ENCODE measurements at places on chromosomes 7 and 10.

DNA sequence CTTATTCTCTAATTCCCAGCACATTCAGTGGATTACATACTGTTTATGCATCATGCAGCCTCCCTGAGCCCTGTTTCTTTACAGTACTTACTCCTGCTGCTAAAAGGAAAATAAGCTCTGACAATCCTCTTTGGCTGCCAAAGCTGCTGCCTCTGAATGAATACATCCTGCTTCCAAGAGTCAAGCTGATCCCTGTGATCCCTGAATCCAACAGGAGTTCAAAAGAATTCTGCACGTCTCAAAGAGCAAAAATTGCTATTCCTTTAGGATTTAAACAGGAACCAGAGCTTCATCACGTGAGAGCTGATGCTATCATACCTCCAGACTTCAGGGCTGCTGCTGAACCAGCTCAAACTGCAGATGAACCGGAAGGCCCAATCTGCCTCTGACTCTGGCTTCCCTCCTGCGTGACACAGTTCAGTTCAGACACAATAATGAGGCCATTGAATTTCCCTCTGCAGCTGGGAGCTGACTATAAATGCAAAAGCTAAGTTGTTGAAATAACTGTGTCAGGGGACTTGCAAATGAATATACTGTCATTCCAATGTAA lies 851.0 kb upstream of the PHF14 start:
- DNase-seq: no peak

DNA sequence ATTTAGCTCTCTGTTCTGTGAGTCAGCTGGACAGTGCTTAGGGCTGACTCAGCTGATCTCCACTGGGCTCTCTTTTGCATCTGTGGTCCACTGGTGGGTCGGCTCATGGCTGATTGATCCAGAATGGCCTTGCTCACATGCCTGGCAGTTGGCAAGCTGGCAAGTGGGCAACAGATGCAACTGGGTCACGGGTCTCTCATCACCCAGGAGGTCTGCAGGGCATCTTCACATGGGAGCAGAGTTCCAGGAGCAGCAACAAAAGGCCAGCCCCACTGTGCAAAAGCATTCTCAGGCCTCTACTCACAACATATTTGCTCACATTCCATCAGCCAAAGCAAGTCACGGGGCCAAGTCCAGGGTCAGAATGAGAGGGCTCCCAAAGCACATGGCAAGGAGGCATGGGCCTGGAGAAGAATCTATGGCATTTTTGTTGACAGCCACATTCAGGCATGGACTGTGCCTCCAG lies 98.8 kb downstream of the OAT start:
- DNase-seq: no peak

- no peak for DNase-seq
Observed at GRCh38 chr10:48940372-48940771, 732 bp upstream of the LRRC18 start.

GRCh38 chr7:1669954-1670893 lies at the start of gene ELFN1:
Gene ELFN1, plus strand, starts transcription at chr7:1670277. Its CDS starts 74,320 bp downstream, at chr7:1744597.
- no peak for DNase-seq

- no peak for DNase-seq
Observed at GRCh38 chr10:117559712-117560111, 17.2 kb downstream of the EMX2 start.

DNA sequence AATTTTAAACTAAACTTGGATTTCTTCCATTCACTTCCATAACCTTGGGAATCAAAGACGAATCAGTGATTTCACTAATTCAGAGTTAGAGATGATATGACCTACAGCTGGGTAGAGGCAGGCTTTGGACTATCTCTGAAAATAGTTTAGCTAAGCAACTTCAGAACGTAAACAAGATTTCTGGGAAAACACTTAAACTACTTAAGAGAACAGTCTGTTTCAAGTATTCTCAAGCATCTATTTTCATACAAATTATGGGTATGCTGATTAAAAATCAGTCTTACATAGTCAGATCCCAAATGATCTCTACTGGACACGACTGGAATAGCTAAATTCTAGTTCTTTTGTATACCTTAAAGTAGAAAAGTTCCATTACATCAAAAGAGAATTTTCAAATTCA lies 179.9 kb downstream of the PLCE1 start:
- DNase-seq: no peak

- DNase-seq: no peak
Observed at GRCh38 chr7:20310301-20310700, 20.4 kb upstream of the ITGB8 start.

DNA sequence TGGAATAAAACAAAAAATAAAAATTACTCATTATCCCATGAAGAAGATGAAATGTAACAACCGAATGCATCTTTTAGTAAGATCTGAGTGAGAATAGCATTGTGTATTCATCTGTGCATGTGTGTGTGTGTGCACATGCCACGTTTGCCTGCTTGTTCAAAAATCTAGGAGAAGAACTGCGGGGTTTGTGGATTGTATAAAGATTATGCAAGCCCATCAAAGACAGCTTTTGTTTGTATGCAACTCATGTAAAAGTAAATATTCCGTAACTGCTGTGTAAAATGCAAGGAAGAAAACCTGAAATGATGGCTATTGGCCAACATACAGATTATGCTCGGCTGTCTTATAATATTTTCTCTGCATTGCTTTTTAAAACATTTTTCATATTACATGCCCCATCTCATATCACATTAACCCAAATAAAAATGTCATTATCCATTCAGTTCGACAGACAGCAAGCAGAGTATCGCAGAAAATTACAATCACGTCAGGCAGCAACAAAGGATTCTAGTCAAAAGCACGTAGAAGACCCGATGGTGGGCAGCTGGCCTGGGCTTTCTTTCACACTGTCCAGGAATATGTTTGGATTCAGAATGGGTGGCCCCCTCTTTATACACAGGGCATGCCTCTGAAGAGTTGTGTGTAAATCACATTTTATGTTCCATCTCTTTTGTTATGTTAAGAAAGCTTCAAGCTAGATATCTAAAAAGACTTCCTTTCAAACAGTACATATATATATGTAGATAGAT lies 114.0 kb downstream of the PARP12 start:
- no peak for DNase-seq

DNA sequence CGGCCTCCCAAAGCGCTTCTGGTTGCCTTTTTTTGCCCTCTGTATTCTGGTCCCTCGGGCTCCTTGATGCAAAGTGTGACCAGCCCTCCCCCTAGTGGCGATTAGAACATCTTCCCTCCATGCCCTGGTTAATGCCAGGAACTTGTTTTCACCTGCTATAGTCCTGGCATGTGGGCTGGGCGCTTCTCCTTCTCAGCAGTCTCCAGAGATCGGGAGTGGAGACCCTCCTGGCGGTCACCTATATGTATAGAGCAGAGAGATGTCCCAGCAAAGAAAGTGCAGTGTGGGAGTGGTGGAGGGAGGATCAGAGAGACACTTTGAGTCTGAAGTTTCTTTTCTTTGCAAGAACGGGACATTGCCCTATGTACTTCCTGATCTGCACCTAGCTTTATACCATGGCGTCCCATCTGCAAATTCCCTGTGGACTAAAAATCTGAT lies 264.1 kb downstream of the OTUD1 start:
- peak; percentile 29 for DNase-seq

- no peak for DNase-seq
Observed at GRCh38 chr7:157464111-157464970, 127.5 kb downstream of the DNAJB6 start.

DNA sequence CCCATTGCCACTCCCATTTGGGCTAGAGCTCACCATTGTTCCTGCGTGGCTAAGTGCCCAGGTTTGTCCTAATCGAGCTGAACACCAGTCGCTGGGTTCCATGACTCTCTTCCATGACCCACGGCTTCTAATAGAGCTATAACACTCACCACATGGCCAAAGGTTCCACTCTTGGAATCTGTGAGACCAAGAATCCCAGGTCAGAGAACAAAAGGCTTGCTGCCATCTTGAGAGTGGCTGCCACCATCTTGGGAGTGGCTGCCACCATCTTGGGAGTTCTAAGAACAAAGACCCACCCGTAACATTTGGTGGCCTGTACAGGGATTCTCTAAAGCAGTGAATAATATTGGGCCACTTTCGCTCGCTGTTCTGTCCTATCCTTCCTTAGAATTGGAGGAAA lies 37.0 kb downstream of the AKR1B15 start:
- no peak for DNase-seq

GRCh38 chr7:54129035-54129434 lies 413.1 kb upstream of the VSTM2A start:
- DNase-seq: no peak

GRCh38 chr10:51301644-51302043 lies 227.4 kb downstream of the PRKG1 start:
- DNase-seq: no peak

GRCh38 chr7:151920488-151920887 lies 35.8 kb upstream of the GALNTL5 start:
- no peak for DNase-seq

- no peak for DNase-seq
Observed at GRCh38 chr7:15686957-15687545, 568 bp upstream of the MEOX2 start.

GRCh38 chr10:63528084-63528744 lies 7.0 kb downstream of the REEP3 start:
- no peak for DNase-seq

DNA sequence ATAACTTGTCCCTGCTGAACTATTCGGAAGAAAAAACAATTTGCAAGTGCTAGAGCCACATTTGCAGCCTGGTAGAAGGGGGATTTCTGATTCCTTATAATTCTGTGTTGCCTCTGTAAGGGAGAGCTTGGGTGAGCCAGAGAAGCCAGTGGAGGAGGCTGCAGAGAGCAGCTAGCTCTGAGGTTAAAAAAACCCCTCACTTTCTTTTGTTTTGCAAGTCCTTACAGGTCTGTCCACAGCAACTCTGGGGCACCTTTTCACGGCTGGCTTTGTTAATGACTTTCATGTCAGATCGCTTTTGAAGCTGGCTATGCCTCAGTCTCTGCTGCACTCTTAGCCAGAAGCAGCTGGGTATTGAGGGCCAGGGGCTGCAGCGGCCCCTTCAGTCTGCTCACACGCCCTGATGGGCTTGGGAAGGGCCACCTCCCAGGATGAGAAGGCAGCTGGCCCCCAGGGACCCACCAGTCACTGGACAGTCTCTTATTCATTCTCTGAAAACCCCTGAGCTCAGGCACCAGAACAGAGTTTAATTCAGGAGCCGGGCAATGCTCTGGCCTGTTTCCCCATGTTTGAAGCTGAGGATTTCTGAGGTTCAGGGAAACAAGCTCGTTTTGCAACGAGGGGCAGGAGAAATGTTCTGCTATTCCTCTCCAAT lies 30.9 kb downstream of the TRIM8 start:
- DNase-seq: no peak

DNA sequence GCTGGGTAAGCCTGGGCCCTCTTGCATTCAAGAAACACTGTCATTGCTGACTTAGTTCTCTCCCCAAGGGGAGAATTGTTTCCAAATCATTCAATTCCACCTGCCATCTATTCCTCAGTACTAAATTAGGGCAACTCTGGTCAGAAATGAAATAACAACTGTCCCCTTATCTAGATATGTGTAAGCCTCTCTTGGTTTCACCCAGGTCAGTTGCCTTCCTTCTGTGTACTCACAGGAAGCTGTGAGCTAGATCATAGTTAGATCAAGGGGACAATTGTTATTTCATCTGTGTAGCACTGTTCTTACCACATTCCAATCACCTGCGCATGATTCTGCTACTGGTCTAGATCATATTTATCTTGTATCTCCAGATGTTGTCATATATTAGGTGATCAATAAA lies 483.0 kb upstream of the SORCS1 start:
- no peak for DNase-seq

GRCh38 chr7:94297397-94297838 lies 97.3 kb upstream of the COL1A2 start:
- no peak for DNase-seq

DNA sequence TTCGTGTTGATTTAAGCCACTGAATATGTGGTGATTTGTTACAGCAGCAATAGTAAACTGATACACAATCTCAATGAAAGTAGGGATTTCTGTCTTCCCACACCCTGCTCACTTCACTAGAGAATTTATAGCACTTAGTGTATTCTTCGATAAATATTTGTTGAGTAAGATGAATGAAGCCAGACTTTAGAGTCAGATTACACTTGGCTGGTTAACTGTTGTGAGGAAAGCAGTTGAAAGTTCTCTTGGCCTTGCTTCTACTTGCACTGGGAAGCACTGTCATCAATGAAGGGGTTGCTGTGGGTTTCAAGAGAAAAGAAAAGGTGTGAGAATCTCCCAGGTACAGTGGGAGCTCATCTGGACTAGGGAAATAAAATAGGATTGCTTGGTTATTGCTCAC lies 82.1 kb upstream of the IGFBP3 start:
- DNase-seq: no peak

DNA sequence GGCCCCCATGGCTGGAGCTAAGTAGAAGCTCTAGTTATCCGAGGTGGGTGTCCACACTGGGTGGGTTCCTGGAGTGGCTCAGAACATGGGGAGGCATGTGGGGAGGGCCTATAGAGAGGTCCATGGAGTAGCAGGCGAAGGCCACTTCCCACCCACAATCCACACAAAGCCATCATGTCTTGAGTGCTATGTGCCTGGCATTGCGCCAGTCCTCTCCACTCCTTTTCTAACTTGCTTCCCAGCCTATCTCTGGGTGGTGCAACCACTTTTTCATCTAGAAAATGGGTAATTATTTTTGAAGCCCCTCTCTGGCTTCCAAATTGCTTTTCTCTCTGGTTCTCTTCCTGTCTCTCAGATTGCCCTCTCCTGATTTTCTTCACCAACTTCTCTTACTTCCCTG lies 263.6 kb downstream of the PHTF2 start:
- no peak for DNase-seq

- no peak for DNase-seq
Observed at GRCh38 chr7:21141476-21141875, 286.4 kb upstream of the SP4 start.

DNA sequence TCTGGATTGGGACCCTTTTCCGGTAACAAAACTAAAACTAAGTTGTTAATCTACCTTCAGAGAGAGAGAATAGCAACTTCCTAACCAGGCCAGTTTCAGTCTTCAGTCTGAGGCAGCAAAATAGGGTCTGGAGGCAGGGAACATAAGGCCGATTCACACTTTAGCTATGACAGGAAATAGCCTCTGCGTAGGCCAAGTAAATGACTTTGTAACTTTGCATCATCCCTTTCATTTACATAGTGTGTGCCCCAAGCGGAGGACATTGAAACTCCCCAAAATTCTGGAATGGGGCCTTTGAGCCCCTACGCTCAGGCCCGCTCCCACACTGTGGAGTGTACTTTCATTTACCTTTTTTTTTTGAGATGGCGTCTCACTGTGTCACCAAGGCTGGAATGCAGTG lies 1.7 kb upstream of the UPP1 start:
- no peak for DNase-seq

- DNase-seq: no peak
Observed at GRCh38 chr10:95277201-95277570, 13.6 kb downstream of the PDLIM1 start.

- DNase-seq: no peak
Observed at GRCh38 chr7:80632139-80632538, 6.3 kb upstream of the CD36 start.

- no peak for DNase-seq
Observed at GRCh38 chr7:148234715-148235114, 355.9 kb upstream of the C7orf33 start.

DNA sequence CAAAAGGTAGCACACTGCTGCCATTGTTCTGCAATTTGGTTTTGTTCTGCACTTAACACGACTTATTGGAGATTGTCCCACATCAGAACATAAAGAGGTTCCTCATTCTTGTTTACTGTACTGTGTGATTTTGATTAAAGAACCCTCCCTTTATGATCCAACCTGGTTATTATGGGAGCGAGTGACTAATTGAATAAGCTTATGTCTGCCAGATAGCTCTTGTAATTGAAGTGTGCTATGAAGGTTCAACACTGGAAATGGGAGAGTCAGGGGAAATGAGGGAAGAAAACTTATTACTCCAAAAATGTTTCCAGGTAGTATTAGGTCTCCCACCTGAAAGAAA lies 33.9 kb downstream of the CASP7 start:
- no peak for DNase-seq

All from activated CD4-positive, alpha-beta T cell treated with anti-CD3 and anti-CD28 coated beads for 24 hours (primary cell).